ENCODE measurements at places on chromosomes 5 and 9.

DNA sequence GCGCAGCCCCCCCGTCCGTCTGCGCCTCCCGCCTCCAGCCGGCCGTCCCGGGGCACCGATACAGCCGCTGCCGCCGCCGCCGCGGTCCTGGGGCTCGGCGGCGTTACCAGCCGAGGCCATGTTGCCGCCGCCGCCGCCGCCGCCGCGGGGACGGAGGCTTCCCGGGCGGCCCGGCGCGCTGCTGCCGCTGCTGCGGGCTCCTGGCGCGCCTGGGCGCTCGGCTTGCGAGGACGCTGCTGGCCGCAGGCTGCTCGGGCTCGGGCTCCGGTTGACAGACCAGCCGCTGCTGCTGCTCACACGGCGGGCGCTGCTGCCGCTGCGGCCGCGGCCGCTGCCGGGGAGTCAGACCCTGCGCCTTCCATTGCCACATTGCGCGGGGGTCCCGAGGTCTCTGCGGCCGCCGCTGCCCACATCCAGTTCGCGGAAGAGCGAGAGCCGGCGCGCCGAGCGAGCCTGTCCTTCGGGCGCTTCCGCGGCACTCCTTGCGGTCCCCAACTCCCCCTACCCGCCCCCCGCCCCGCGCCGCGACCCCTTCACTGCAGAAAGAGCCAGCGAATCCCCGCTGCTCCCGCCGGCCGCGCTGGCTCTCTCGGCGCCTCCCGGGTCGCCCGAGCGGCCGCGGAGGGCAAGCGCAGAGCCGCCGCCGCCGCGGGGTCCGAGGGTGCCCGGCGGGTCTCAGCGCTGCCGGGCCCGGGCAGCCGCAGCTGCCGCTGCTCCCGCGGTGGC, 8.4 kb downstream of the PTCH1 start:
- no peak for DNase-seq

GRCh38 chr5:132259069-132259851, 1.8 kb downstream of the PDLIM4 start:
- no peak for DNase-seq

DNA sequence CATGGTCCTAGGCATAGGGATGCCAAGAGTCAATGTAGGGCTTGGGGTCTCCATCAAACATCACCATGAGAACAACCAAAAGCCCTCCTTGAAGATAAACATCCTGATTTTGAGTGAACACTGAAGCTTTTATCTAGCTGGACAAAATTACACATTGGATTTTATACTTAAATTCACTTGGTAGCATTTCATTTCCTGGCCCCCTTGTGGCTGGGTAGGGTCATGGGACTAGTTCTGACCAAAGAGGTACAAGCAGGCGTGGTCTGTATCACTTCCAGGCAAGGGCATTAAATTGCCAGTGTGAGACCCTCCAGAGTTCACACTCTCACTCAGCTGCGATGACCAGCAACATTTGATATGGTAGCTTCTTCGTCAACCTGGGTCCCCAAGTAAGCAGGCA, 320.3 kb downstream of the ACTL7B start:
- DNase-seq: no peak

DNA sequence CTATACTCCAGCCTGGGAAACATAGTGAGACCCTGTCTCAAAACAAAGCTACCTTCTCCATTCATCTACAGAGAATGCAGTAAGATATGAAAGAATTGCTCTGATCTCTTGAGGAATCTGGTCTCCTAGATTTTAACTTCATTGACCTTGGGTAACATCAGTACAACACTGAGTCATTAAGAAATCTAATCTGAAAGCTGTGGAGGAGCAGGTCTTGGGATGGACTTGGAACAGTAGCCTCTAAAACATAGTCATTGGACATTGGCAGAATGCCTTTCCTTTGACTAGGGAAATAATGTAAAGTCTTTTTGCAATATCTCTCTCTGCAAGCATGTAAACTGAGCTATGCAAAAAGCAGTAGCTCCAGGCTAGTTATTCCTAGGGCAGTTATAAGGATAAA, 58.1 kb downstream of the KCNN2 start:
- no peak for DNase-seq

- DNase-seq: no peak
Measured at GRCh38 chr5:170348137-170348633, 41.0 kb downstream of the KCNMB1 start.

DNA sequence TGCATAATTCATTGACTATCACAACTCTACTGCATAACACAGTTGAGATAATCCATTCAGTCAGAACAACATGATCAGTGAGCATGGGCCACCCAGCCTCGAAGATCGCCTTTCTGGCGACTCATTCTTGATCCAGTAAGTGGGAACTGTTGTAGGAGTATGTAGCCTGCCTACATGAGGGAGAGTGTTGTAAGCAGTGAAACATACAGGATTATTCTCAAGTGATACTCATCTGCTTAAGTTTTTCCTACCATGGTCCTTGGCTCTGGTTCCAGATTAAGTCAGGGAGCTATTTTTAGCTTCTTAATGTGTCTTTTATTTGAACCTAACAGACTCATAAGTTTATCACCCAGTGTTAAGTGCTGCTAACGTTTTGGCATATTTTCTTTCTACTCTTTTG, 44.0 kb downstream of the TNPO1 start:
- no peak for DNase-seq

- DNase-seq: no peak
Measured at GRCh38 chr5:33721491-33722200, 170.1 kb downstream of the ADAMTS12 start.

GRCh38 chr5:55682071-55682470, 30.1 kb downstream of the SLC38A9 start:
- no peak for DNase-seq

- no peak for DNase-seq
Measured at GRCh38 chr5:126811515-126812198, 34.7 kb downstream of the LMNB1 start.

DNA sequence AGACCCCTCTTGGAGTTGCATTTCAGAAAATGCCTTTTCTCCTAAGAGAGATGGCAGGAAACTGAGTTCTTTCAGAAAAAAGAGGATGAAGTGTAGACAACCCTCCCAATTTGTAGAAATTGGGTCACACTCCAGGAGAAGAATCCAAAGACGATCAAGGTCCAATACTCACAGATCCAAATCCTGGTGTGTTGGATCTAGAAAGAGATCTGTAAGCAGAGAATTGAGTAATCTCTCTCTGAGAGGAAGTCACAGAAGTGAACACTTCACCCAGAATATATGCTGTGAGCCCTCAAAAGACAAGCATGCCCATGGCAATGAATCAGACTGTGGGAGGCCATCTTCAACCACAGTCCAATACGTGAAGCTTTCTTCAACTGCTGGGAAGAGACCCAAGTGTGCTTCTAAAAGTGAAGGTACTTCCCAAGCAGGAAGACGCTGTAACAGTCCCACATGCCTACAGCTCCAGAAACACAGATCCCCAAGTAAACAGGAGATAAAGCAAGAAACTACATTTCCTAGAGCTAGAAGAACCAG, 182.7 kb downstream of the SMC2 start:
- no peak for DNase-seq

- DNase-seq: no peak
Measured at GRCh38 chr5:132202711-132203463, 24.8 kb downstream of the P4HA2 start.

DNA sequence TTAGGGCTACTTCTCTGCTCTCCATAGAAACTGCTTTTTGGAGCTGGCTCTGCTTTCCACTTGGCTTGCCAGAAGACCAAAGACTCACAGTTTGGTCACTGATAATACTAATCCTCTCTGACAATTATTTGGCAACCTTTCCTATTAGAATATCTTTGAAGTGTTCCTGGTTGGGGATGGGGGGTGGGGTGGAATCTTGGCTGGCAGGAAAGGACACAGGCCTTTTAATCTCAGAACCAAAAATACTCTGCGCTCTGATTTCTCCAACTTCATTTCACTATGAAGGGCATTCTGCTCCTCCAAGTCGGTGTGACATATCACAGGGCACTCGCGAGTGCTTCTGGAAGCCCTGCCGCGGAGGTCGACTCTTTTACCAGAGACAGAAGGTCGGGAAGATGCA, 1329.0 kb upstream of the WWC1 start:
- DNase-seq: no peak

DNA sequence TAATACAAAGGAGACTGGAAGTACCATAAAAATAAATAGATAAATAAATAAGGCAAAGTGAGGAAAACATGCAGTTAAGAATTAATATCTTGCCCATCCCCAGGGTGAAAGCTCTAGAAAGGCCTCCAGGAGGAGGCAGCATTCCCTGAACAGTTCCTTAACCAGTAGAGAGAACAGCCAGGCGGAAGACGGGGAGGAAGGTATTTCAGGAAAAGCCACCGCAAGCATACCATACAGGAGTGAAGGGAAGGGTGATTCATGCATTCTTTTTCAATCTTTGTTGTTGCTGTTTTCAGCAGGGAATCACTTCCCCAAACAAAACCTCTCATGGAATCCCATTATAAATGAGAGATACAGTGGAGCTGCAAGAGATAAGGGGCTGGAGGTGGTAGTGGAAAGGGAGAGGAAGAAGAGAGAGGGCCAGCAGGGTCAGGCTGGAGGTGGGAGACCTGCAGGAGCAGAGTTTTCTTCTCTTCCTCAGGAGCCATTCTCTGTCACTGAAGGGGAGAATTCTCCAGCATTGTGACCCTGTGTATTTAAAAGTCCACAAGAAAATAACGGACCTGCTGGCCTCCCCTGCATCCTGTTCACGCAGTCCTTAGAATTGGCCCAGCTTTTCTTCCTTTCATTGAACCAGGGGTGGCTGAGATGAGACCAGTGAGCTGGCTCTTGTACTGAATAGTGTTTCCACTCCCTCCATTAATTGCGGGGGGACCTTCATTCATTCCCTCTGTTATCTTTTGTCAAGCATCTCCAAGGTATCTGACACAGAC, 255.9 kb downstream of the FAM114A2 start:
- peak; percentile 24 for DNase-seq

DNA sequence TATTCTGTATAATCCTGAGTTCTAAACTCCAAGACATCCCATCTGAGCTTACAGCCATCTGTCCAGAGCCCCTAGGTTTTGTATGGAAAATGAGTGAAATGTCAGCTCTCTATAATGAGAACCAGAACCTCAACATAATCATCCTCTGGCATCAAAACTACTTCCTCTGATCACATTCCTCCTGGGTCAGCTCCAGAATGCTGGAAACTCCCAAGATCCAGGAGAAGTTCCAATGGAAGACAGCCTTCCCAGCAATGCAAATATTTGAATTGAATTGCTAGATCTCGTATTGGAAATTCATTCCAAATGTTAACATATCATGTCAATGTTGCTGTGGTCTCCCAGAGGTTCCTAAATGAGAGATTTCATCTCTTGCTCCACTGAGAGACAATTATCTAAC, 23.8 kb downstream of the C9 start:
- DNase-seq: no peak

DNA sequence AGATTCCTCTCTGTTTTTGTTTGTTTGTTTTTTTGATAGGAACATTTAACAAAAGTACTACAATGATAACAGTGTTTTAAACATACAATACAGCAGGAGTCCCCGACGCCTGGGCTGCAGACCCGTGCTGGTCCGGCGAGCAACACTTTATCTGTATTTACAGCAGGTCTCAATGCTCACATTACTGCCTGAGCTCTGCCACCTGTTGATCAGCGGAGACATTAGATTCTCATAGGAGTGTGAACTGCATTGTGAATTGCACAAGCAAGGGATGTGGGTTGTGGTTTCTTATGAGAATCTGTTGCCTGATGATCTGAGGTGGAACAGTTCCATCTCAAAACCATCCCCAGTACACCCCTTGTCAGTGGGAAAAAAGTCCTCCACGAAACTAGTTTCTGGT, 1068.5 kb upstream of the CDH10 start:
- no peak for DNase-seq

DNA sequence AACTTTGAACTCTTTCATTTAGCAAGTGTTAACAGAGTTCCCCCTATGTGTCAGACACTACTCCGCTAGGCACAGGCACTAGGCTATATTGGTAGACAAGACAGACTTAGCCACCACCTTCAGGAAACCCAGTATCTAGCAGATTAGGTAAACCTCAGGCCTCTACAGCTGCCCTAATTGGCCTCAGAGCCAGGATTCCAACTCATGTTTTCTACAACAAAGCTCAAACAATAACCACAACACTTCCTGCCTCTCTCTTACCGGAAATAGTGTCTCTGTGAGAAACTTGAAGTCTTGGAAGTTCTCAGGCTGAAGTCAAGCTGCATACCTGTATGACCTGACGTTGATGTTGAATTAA, 116.6 kb upstream of the SLC44A1 start:
- no peak for DNase-seq

- no peak for DNase-seq
Measured at GRCh38 chr9:37859043-37859442, 44.9 kb downstream of the SLC25A51 start.

DNA sequence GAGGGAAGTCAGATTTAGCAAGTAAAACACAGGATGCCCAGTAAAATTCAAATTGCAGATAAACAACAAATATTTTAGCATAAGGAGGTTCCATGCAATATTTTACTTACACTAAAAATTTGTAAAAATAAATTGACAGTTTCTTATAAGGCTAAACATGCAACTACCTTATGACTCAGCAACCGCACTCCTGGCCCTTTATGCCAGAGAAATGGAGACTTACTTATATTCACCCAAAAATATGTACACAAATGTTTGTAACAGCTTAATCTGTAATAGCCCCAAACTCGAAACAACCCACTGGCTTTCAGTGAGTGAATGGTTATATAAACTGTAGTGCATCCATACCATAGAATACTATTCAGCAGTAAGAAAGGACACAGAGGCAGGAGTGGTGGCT, 28.6 kb upstream of the TRIM14 start:
- DNase-seq: no peak

DNA sequence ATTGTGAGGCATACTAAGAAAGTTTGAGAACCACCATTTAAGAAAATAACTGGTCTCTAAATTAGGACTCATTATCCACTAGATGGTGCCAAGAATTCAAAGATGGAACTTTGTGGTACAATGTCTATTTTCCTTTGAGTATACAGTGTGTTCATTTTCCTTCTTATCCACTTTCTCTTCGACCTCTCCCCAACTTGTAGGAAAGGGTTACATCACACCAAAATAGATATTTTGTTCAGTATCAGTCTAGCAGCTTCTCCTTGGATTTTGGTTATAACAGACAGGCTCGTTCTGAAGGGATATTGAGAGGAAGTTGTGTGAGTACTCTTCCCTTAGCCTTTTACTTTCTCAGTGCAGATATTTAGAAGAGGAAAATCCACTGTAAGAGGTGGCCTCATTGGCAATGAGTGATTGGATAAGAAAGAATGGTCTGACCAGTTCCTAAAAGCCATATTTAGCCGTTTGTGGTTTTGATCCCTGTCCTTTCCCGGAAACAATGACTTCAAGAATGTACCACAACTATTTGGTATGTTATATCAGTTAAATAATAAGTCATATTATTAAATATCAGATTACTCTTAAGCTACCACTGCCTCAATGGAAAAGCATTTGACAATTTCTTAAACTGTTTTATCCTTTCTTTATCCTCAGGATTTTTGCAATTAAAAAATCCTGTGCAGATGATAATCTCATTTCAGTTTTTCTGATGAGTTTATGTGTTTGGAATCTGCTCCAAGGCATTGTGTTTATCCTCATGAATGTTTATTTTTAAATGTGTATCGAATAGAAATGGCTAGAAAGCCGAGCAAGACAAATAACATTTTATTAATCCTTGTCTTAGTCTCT, 69.0 kb upstream of the GRAMD2B start:
- DNase-seq: no peak

GRCh38 chr9:9792144-9792857, 820.5 kb downstream of the PTPRD start:
- DNase-seq: no peak

- DNase-seq: no peak
Measured at GRCh38 chr5:24167806-24168205, 477.0 kb downstream of the CDH10 start.

Data from neuronal stem cell (in vitro differentiated cells).